ENCODE measurements at places on chromosomes 12 and 14. TPM values are rescaled to one million over a fixed set of nuclear protein-coding genes. Genes with fewer than 3 reads are reported as not detected.

NUAK1 gene
- 0.02 TPM for total RNA-seq

- no peak for DNase-seq
Measured at GRCh38 chr14:73441286-73441685, 17.1 kb downstream of the NUMB start.

DNA sequence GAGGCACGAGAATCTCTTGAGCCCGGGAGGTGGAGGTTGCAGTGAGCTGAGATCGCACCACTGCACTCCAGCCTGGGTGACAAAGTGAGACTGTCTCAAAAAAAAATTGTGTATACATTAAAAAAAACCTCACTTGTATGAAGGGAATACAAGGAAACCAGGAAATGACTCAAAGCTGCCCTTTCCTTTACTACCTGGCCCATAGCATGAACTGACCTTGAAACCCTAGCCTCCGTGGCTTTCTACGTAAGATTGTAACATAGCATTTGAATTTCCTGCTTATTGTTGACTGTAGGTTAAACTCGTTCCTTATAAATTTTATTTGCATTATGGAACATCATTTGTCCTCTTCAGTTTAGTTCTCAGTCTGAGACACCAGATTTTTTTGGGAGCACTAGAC, 9.1 kb upstream of the DDX47 start:
- DNase-seq: no peak

CMTM5 gene
- not detected for total RNA-seq
